ENCODE measurements at places on chromosomes 7 and 10.

DNA sequence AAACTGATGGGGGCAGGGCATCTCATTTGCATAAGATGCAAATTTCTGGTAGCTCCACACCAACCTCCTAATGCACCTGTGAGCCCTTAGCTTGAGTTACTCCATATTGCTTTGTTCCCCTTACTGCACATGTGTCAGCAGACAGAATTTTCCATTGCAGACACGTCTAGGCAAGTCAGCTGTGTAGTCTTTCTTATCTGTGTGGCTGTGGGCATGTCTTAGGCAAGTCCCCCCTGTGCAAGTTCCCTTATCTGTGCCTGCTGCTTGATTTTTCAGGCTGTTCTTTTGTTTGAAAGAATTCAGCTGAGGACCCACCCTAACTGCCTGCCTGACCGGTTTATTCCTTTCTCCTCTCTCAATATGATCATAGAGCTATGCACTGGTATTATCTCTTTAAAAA, 28.5 kb upstream of the TRIM24 start:
- DNase-seq: no peak

- DNase-seq: no peak
These were observed 88.4 kb upstream of the PPIF start for GRCh38 chr10:79258894-79259293.

DNA sequence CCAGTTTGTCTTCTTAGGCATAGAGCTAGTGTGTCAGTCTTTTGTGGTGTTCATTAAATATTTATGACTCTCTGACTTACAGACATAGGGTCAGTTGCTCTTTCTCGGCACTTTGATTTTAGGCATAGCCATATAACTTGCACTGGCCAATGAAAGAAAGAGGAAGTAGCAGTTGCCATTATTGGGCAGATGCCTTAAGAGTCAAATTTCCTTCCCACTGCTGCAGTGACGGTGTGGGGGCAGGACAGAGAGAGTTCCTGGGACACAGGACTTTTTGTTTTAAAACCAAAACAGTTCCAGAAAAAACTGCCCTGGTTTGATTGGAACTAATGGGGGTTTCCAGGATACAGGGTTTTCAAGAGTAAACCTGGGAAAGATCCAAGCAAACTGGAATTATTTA, 60.2 kb upstream of the PHF14 start:
- no peak for DNase-seq

GRCh38 chr7:115340828-115341227, 418.9 kb downstream of the MDFIC start:
- peak; percentile 85 for DNase-seq

- peak; percentile 81 for DNase-seq
These were observed 5.3 kb downstream of the SRGN start for GRCh38 chr10:69092959-69093850.

DNA sequence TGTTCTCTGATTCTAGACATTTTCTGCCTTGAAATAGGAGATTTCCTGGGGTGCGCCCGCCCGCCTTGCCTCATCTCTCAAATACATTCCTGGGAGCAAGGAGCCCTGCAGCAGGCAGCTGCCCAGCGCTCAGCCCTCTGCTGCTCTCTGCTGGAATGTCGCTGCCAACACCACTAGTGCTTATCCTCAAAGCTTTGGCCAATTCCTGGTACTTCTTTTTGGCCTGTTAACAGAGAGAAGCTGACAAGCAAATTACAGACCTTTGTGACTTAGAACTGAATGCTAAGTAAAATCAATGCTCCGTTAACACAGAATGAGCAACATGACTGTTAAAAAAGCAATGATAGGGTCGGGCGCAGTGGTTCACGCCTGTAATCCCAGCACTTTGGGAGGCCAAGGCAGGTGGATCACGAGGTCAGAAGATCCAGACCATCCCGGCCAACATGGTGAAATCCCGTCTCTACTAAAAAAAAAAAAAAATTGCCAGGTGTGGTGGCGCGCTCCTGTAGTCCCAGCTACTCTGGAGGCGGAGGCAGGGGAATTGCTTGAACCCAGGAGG, 41.9 kb upstream of the SYPL1 start:
- peak; percentile 71 for DNase-seq

- no peak for DNase-seq
These were observed 1.7 kb upstream of the NKX6-2 start for GRCh38 chr10:132787495-132788179.

- no peak for DNase-seq
These were observed 77.9 kb upstream of the RHOBTB1 start for GRCh38 chr10:61021926-61022325.

GRCh38 chr10:97708976-97709946, 4.3 kb upstream of the MARVELD1 start:
- DNase-seq: peak; percentile 86

- DNase-seq: peak; percentile 8
These were observed 94.5 kb downstream of the SEC61G start for GRCh38 chr7:54664235-54665228.

- DNase-seq: no peak
These were observed 19.6 kb downstream of the PTPRE start for GRCh38 chr10:127926455-127926854.

DNA sequence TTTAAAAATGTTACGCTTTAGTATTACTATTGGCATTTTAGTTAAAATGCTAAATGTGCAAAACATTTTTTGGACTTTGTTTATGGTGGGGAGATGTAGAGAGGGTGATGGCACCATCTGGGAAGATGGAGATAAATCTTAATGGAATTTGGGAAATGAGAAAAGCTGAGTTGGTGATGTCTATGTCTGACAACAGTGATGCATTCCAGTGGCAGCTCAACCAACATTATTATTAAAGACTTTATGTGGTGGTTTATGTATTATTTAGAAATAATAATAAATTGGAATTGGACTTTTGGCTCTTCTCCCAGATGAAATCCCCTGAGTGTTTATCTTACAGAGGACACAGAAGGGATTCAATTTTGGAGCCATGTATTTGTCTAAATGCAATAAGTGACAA, 77.6 kb downstream of the SEC23IP start:
- DNase-seq: no peak
